ENCODE measurements at places on chromosomes 1 and 21.

DNA sequence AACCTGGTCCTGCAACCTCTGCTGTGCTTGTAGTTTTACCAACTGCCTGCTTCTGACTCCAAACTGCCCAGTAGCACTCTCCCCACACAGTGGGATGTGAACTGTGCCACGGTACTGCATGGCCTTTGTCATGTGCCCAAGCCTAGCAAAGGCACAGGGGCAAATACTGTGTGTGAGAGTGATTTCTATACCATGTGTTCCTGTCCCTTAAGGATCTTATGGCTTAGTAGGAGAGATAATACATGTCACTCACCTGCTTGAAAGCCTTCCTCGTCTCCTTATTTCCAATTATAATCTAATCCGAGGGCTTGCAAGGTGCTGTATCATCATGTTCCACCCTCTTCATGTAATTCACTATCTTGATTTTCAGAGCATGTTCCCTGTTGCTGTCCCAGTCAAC, 51.3 kb downstream of the UBE4B start:
- DNase-seq: no peak

DNA sequence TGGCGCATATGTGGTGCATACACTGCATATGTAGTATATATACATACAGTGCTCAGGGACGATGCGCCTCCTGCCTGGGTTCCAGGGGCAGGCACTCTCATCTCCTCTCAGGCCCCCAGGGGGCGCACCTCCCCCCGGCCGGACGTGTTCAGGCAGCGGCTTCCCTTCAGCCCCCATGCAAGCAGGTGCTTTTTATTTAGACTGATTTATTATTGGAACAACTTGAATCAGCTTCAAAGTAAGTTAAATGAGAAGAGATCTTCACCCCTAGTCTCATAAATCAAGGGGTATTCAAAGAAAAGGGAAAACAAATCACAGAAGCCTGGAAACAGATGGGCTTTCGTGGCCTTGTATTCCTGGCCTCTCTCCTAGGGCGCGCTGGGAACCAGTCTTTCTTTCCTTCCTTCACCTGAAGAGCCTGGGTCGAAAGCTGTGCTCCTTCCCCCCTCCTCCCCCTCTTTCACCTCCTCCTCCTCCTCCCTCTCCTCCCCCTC, 64.6 kb downstream of the UBIAD1 start:
- peak; percentile 46 for DNase-seq

DNA sequence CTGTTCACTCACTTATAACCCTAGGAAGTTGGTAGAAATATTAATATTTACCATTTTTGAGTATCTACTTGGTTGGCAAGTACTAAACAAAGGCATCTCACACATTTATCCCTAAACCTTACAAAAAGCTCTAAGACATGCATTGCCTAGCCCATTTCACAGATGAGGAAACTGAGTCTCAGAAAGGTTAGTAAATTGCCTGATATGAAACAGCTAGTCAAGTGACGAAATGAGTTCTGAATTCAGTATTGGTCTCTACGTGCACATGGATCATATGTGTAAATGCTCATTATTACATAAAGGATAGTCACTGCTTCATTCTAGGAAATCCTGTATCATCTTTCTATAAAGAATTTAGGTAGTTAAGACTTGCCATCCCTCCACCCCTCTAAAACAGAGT, 105.1 kb downstream of the BARHL2 start:
- DNase-seq: no peak

DNA sequence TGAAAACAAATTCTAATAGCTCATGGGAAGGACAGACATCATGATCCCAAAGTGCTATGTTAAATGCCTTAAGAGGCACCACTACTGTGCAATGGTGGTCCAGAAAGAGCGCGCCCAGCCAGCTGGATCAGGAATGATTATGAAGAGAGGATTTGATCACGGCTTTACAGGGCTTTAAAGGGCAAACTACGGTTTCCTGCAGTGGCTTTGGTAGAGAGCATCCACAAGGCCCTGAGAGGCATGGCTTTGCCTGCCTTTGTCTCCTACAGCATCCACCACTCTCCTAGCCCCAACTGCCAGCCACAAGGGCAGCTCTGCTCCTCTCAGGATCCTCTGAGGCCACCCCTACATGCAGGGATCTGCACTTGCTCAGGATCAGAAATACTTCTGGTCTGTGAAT, 40.7 kb downstream of the ZNF281 start:
- DNase-seq: no peak

- no peak for DNase-seq
Observed at GRCh38 chr1:2258996-2259395, 30.9 kb downstream of the SKI start.

DNA sequence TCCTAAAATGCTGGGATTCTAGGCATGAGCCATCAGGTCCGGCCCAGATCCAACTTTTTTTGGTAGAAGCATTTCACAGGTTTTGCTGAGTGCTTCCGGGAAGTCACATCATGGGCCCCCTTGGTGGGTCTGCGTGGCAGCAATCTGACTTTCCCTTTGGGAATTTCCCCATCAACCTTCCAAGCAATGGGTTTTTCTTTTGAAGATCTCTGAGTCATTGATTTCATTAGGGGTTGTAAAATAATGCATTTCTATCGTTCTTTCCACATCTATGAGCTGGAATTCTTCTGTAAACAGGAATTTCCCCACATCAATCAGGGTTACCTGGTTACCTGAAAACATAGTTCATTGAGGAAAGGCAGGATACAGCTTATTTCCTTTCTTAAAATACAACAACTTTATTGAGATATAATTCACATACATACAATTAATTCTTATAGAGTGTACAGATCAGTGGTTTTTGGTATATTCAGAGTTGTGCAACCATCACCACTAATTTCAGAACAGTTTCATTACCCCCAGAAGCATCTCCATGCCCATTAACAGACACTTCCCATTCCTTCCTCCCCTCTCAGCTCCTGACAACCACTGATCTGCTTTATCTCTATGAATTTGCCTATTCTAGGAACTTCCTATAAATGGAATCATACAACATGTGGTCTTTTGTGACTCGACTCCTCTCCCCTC, 9.9 kb upstream of the ZBTB17 start:
- DNase-seq: no peak

GRCh38 chr1:229342656-229343569, at the start of gene CCSAP:
TSS of gene CCSAP (minus strand) at chr1:229343047. CDS start at chr1:229342465, 582 bp downstream.
- peak; percentile 26 for DNase-seq

GRCh38 chr1:151311589-151312331, 15.5 kb downstream of the PI4KB start:
- DNase-seq: peak; percentile 97

GRCh38 chr21:38436341-38436740, 61.9 kb downstream of the ERG start:
- DNase-seq: no peak

GRCh38 chr1:45470306-45470798, 20.6 kb downstream of the TESK2 start:
- DNase-seq: no peak

DNA sequence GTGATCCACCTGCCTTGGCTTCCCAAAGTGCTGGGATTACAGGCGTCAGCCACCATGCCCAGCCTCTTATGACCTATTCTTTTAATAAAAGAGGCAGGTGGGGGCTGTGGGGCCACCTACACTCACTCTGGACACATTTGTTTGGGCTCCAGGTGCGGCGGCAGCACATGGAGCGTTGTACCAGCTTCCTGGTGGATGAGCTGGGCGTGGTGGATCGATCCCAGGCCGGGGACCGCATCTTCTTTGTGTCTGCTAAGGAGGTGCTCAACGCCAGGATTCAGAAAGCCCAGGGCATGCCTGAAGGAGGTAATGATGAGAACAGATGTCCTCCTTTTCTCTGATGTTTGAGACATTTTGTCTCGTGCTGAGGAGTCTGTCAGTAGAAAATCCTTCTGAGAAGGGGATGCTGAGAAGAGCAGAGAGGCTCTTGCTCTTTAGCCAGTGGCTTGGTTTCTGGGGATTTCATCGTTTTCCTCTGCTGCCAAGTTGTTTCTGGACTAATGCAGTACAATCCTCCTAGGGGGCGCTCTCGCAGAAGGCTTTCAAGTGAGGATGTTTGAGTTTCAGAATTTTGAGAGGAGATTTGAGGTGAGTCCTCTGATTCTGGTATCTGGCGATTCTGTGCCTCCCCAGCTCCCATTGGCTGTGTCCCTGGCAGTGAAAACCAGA, 17.9 kb upstream of the MIIP start:
- DNase-seq: peak; percentile 29

- no peak for DNase-seq
Observed at GRCh38 chr1:182147136-182147820, 85.8 kb upstream of the ZNF648 start.

- no peak for DNase-seq
Observed at GRCh38 chr1:16207318-16208269, 4.9 kb downstream of the ARHGEF19 start.
